ENCODE measurements at places on chromosomes 2 and 18. TPM values are rescaled to one million over a fixed set of nuclear protein-coding genes. Genes with fewer than 3 reads are reported as not detected.

DNA sequence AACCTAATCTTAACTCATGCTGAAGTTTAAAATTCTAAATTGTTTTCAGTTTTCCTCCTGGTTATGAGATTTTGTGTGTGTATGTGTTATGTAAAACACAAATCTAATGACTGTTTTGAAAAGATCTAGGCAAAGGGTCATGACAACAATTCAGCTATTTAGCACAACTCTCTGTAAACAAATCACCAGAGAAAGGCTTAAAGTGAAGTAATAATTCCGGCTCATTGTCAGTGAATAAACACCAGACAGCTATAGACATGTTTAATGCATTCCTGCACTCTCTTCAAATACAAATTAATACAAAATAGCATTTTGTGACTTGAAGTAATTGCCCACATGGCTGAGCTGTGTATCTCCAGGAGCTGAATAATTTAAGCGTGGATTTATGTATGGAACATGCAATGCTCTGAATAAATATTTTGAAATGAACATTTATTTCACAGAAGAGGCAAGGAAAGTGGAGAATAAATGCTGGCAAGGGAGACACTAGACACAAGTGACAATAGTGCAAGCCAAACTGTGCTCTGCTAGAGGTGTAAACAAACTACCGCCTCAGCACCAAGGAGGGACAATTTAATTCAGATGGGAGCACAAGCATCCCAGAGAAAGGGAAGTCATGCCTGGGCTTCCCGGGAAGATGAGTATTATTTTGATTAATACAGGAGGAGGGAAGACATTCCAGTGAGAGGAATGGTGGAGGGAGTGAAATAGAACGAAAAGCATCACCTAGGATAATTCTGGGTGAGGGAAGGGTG lies 133.6 kb upstream of the XPO1 start:
- peak; percentile 21 for DNase-seq

GRCh38 chr18:76397631-76398030 lies 97.4 kb downstream of the ZNF516 start:
- no peak for DNase-seq

The LAMA3 gene
- polyA plus RNA-seq, result 5.8 TPM

- no peak for DNase-seq
Observed at GRCh38 chr2:43110442-43110871, 115.9 kb downstream of the ZFP36L2 start.

The SERPINB7 gene
- polyA plus RNA-seq, result not detected

DNA sequence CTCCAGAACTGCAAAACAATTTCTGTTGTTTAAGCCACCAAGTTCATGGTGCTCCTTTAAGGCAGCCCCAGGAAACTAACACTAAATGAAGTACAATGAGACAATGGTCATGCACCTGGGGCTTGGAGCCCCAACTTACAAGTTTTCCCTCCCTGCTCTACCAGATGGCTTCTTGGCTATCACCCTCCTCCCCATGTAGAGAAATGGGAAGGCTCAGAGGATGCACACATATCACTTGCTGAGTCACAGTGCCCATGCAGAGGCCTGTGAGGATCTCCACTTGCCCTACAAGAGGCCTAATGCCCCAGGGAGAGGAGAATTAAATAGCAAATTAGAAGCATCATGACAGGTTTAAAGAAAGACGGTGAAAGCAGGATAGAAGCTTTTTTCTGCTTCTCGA lies 270.9 kb downstream of the TTC32 start:
- no peak for DNase-seq

The DSC2 gene
- polyA plus RNA-seq, result 4.2 TPM

- DNase-seq, result no peak
Observed at GRCh38 chr18:69127873-69128500, 272.7 kb upstream of the DOK6 start.

The REG1A gene
- not detected for polyA plus RNA-seq

- DNase-seq, result no peak
Observed at GRCh38 chr2:101199251-101199791, 48.1 kb upstream of the TBC1D8 start.

The ZFAND2B gene
- polyA plus RNA-seq, result 46.4 TPM

DNA sequence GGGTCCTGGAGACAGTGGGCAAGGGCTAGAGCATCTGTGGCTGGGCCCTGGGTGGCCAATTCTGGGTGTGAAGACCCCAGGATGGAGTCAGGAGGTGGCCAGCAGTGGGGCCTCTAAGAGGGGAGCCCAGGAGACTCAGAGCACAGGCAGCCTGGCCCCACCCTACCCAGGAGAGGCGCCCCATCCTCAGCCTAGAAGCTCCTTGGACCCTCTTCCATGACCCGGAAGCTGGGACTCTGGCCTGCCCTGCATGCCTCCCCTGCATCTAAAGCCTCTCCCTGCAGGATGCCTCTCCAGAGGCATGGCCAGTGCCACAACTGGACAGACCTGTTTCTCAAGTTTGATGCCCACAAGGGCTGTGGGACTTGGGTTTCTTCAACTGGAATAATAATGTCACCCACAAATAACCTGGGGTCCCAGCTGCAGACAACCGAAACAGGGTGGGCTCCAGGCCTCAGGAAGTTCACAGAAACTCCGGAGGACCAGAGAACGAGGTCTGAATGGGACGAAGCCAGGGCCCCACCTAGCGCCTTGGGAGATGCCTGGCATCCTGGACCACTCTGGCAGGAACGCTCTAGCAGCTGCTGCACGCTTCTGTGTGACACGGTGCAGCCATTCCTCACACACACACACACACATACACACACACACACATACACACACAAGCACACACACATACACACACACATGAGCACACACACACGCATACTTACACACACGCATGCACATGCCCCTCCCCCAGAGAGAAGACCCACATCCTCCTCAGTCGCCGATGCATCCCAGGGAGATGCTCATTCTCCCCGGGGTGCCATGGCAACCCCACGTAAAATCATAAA lies 16.4 kb downstream of the KCNIP3 start:
- DNase-seq, result no peak

The TCF7L1 gene
- 41.9 TPM for polyA plus RNA-seq

DNA sequence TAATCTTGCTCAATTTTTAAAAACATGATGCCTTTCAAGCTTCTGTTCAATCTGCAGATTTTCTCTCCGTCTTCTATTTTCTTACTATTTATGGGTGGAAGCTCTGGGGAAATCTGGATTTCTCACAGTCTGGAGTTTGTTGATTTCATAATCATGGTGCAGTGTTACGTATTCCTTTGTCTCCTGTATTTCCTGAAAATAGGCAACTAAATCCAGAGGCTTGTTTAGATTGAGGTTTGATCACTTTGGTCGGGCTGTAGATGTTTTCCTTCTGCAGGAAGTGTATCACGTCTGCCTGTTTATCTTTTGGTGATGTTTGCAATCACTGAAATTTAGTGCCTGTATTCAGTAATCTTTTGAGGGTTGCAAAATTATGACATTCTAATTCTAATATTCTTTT lies 487.7 kb downstream of the LRRTM4 start:
- DNase-seq, result no peak

DNA sequence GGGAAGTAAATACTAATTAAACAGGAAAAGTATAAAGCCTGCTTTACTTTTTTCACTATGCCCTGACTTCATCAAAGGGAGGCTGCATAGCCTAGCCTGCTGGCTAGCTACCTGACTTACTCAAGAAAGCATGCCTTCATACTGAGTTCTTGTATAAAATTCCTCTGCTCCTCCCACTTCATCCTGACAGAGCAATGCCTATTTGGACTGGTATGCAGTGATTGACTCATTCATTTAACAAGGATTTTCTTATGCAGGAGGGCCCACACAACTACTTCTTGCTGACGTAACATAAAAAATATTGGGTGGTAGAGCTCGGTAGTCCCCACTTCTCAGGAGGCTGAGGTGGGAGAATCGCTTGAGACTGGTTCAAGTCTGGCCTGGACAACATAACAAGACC lies 70.5 kb downstream of the PRPF40A start:
- no peak for DNase-seq

- DNase-seq, result no peak
Observed at GRCh38 chr2:74887445-74887951, 53.6 kb downstream of the HK2 start.

DNA sequence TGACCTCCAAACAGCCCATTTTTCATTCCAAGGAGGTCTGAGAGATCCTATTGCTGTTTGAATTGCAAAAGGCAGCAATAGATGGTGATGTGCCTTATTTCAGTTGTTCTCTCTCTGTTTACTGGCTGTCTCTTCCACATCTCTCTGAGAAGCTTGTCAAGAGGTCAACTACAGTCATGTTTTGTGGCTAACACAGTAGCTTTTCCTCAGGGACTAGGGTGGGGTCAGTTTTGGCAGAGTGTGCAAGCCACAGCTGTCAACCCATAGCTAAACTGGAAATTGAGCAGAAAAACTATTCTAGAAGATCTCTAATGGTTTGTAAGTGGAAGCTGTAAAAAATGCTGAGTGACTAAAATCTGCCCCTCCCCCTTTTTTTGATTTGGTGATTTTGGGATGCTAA lies 67.1 kb downstream of the DIS3L2 start:
- no peak for DNase-seq

GRCh38 chr2:118013221-118013723 lies 598 bp downstream of the CCDC93 start:
- DNase-seq, result peak; percentile 10

GRCh38 chr2:233356546-233357308 lies 2.4 kb downstream of the DGKD start:
- no peak for DNase-seq

DNA sequence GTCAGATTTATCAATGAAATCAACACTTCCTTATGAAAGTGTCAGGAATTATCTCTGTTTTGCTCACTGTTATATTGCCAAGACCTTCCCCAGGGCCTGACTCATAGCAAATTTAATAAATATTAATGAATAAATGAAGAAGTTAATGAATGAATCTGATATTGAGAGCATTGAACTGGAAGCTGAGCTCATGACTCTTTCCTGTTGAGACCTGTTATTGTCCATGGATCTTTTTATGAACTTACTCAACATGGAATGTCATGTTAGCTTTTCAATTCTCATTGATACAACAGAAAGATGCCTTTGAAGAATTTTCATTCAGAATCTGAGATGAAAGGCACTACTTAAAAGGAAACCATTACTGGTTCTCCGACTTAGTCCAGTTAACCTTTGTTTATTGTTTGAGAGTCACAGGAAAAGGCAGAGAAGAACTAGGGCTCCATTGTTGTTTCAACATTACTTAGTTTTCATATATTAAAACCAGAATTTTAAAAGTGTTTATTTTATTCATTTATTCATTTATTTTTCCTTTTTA lies 90.4 kb upstream of the UNC80 start:
- no peak for DNase-seq

GRCh38 chr2:33433279-33434235 lies 42.9 kb upstream of the RASGRP3 start:
- no peak for DNase-seq

The DNAJC5G gene
- polyA plus RNA-seq, result 0.48 TPM

DNA sequence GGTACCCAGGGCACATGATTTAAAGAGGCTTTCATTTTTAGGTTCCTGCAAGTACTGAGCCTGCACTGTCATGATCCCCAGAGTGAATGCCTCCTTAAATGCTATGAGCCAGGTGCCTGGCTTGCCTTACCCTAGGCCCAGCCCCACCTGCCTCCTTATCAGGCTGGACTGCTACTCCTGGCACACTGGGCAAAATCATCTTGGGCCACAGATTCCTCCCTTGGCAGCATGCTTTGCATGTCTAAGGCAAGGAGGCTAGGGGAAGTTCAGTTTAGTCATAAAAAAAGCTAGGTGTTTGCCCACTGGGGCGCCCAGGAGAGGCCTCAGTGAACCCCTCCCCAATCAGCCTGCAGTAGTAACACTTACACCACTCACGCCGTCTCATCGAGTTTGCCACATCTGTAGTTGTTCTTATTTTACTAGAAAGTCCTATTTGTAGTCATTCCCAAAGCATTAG lies 45.1 kb downstream of the LBH start:
- no peak for DNase-seq

DNA sequence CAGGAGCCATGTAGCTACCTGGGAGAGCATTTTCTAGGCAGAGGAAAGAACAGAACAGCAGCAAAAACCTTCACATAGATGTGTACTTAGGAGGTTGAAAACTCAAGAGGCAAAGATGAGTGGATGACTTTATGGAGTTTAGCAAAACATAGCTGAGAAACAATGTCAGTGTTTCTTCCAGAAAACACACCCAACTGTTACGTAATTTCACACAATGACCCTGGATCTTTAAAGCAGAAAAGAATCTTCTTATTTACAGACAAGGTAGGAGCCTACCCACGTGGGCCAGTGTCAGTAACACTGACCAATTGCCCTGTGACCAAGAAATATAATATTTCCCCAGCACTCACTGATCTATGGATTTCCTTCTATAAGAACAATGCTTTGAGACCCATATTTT lies 254.6 kb downstream of the CDH20 start:
- DNase-seq, result no peak

The PRKCE gene
- 35.5 TPM for polyA plus RNA-seq
